ENCODE measurements at places on chromosomes 7 and 10.

DNA sequence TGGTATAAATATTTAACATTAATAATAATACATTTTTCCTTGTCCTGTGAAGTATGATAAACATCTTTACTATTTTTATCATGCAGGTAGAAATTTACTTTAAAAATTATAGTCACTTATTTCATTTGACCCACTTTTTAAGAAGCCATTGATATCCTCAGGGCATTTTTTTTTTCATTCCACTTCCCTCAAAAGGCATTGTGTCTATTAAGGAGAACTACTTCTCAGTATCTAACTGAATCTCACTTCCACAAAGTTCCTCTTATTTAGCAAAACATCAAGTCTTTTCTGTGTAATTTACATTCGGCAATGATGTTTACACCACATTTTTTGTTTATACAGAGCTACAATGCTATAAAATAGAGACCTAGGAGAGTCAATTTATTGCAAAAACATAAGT lies 388.2 kb upstream of the AKR1E2 start:
- no peak for DNase-seq

DNA sequence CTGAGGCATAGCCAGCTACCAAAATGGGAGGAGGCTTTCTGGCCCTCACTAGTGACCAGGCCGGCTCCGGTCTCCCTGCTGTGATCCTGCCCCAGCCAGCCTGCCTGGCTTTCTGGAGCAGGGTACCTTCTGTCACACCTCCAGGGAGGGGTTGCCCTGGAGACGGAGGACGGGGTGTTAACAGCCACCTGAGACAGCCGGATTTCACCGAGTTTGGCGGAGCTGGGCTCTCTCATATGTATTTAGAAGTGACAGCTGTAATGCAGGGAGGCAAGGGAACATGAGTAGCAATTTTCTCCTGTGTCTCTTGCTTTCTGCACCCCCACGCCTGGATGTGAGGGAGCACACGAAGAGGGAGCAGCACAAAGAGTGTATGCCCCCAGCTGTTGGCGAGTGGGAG lies 473.3 kb downstream of the PLXNA4 start:
- DNase-seq = no peak

GRCh38 chr10:123781324-123781900 lies 110.2 kb downstream of the CPXM2 start:
- DNase-seq = no peak

- no peak for DNase-seq
Observed at GRCh38 chr10:8392216-8392615, 337.7 kb downstream of the GATA3 start.

DNA sequence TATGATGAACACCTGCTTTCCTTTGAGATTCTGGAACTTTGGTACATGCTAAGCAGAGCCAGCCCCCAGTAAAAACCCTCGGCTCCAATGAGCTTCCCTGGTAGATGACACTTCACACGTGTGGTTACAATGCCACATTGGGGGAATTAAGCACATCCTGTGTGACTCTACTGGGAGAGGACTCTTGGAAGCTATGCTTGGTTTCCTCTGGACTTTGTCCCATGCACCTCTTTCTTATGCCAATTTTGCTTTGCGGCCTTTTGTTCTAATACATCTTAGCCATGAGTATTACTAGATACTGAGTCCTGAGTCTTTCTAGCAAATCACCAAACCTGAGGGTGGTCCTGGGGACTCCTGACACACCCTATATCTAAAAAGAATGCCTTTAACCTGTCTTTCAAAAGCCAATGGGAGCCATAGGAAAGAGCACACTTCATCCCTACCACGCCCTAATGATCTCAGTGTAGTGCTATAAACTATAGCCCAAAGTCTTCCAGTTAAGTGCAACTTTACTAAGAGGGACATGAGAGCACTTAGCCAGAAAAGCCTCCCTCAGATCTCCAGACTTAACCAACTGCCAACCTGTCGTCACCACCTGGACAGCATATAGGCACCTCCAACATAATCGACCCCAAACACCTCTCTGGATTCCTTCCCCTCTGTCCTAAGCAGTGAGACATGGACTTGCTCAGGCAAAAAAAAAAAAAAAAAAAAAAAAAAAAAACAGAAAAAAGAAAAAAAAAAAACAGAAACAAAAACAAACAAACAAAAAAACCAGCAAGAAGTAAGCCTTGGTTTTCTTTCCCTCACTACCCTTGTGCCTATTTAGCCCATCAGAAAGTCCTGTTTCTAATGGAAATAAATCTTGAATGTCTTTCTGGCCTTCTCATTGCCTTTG lies 37.4 kb downstream of the CCDC6 start:
- no peak for DNase-seq

- no peak for DNase-seq
Observed at GRCh38 chr10:9762966-9763656, 1254.6 kb upstream of the CELF2 start.

GRCh38 chr7:158460665-158461064 lies 127.0 kb downstream of the PTPRN2 start:
- DNase-seq = no peak

- no peak for DNase-seq
Observed at GRCh38 chr10:133343558-133343957, 3.6 kb upstream of the PRAP1 start.

DNA sequence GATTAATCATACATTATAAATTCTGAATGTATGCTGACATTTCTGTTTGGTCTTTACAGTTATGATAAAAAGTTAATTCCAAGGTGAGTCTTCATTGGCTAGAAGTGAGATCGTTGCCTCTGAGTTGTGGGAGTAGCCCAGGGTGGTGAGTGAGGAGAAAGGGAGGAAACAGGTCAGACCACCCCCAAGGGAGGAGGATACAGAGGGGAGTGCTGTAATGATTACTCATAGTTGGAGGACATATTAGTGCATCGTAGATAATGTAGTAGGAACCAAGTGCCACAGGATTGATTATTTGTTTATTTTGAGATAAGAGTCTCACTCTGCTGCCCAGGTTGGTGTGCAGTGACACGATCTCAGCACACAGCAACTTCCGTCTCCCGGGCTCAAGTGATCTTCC lies 672.2 kb downstream of the INHBA start:
- DNase-seq = no peak

GRCh38 chr7:131654249-131654558 lies 97.8 kb upstream of the PODXL start:
- DNase-seq = no peak

DNA sequence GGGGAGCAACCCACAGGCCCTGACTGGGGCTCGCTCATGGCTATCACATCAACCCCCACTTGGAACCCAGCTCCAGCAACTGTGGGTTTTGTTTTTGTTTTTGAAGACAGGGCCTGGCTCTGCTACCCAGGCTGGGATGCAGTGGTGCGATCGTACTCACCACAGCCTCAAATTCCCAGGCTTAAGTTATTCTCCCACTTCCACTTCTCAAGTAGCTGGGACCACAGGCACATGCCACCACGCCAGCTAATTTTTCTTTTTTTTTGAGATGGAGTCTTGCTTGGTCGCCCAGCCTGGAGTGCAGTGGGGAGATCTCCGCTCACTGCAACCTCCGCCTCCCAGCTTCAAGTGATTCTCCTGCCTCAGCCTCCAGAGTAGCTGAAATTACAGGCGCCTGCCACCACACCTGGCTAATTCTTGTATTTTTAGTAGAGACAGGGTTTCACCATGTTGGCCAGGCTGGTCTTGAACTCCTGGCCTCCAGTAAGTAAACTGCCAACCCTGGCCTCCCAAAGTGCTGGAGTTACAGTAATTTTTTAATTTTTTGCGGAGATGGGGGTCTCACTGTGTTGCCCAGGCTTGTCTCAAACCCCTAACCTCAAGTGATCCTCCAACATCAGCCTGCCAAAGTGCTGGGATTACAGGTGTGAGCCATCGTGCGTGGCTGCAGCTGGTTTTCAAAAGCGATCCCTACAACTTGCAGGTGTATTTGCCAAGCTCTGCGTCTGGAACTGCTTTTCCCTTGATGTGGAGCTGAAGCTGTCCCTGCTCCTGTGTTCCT lies 228.7 kb downstream of the SKIDA1 start:
- no peak for DNase-seq

DNA sequence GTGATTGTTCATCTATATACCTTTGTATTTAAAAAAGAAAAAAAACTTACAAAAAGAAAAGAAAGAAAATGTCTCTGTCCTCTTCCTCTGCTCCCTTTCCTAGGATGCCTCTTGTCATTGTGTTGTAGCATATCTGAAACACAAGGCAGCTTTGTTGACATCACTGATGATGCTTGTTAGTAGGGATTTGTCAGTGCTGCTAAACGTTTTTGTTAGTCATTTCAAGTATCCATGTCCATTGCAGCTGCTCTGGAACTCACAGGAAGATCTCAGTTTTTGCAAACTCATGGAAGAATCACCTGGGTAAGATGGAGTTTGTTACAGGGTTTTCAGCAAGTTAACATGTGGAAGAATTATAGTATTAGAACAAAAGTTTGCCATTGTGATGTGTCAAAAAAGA lies 123.6 kb downstream of the CCSER2 start:
- DNase-seq = no peak

GRCh38 chr10:66723608-66724400 lies 202.0 kb upstream of the LRRTM3 start:
- DNase-seq = no peak

GRCh38 chr10:120982507-120982906 lies 131.3 kb downstream of the WDR11 start:
- no peak for DNase-seq

DNA sequence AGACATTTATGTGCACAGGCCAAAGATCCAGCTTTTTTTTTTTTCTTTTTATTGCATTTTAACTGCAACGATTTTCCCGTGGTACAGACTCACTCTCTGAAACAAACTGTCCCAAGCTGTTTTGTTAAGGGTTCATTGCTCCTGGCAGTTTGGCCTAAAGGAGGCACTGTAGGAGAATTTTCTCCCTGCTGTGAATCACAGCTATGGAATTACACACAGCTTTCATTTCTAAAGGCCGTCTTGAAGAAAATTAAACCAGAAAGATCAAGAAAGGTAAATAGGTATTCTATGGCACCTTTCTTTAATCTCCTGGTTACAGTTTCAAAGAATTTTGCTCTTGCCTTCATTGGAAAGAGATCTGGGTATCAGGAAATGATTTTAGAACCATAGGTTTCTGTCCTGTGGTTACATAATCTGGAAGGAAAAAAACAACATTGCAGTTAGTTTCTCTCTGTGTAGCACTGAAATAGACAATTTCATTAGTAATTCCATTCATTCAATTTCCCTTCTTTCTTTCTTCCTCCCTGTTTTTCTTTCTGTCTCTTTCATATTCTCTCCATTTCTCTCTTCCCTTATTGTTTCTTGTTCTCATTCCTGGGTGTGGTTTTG lies 51.2 kb downstream of the PDK4 start:
- no peak for DNase-seq

DNA sequence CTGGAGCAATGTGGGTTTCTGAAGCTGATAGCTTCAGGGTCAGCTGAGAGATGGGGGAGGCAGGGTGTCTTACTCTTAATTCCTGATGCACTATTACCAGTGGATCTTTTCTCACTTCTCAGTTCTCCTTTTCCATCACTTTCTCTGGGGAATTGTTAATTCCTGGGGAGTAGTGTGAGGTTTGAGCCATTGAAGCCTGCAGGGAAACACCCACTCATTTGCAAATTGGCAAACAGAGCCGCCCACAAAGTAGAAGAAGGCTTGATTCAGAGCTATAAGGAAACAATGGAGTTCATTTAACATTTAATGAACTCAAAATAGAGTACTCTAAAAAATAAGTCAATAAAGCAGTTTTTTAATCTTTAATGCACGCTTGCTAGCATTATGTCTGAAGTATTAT lies 4.3 kb upstream of the TECTB start:
- DNase-seq = no peak

- no peak for DNase-seq
Observed at GRCh38 chr7:46191776-46192175, 270.7 kb upstream of the IGFBP3 start.

GRCh38 chr10:99733366-99733765 lies 1.3 kb downstream of the CUTC start:
- DNase-seq = no peak

DNA sequence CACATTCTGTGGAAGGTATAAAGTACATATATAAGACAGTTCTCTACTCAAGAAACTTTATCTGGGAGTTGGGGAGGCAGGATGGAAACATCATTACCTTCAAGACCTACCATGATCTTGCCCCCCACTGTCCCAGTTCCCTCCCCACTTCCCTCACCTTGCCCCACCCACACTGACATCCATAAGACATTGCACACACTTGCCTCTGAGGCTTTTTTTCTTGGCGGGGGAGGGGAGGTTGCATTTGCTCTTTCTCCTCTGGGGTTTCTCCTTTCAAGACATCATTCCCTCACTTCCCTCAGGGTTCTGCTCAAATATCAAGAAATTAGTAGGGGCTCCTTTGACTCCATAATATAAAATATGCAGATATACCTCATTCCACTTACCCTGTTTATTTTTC lies 276.0 kb downstream of the ARL4A start:
- DNase-seq = no peak

DNA sequence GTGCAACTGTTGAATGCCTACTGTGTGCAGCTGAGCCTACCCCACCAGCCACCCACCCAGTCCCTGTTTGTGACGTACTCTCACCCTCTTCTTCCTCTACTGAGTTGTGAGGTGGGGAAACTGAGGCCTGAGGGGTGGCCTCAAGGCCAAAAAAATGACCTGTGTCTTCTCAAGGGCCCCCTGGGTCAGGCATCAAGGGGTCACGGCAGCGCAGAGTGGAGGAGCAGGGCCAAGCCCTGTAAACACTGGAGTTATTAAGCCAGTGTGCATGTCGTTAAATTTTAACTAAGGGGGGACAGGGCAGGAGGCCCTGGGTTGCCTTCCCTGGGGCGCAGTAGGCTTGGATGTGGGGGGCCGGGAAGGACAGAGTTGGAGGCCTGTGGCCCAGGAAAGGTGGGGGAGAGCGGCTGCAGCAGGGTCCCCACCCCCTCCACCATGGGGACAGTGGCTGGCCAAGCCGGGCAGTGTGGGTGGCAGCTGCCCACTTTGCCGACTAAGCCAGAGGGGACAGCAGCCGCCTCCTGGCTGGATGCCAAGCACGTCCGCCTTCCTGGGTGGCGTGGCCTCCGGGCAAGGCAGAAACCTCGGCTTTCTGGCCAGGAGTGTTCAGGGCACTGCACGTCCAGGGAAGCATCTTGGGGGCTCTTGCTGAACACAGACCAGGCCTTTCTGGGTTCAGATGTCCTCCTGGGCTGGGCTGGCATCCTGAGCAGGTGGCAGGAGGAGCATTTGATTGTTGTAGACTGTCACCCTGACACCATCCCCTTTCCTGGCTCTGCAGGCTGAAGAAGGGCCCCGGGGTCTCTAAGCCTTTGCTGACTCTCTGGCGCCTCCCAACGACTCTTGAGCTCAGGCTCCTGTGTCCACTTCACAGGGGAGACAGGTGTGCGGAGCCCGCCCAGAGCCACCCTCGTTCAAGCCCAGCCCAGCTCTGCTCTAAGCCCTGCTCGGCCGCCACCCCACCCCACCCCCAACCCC lies 1.9 kb downstream of the SLC29A4 start:
- DNase-seq = no peak

GRCh38 chr10:110094786-110095185 lies 87.0 kb downstream of the ADD3 start:
- no peak for DNase-seq

DNA sequence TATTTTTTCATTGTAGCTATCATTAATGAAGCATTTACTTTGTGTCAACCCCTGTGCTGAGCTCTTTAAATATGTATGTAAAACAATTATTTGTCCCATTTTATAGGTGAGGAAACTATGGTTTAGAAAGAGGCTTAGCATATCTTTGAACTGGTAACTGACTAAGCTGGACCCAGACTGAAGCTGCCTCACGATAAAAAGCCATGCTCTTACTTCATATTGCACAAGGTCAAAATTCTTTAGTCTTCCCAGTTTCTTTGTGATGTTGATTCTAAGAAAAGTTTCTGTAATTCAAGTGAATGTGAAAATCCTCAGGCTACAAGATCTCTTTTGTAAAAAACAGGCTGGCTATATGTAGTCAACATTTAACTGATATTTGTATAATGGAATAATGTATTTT lies 46.6 kb upstream of the SLC16A12 start:
- no peak for DNase-seq

- no peak for DNase-seq
Observed at GRCh38 chr10:116053910-116054309, 219.1 kb downstream of the GFRA1 start.
